ENCODE measurements at places on chromosomes 2 and 18.

GRCh38 chr2:137535897-137536296 lies 428.4 kb upstream of the HNMT start:
- DNase-seq, result no peak

DNA sequence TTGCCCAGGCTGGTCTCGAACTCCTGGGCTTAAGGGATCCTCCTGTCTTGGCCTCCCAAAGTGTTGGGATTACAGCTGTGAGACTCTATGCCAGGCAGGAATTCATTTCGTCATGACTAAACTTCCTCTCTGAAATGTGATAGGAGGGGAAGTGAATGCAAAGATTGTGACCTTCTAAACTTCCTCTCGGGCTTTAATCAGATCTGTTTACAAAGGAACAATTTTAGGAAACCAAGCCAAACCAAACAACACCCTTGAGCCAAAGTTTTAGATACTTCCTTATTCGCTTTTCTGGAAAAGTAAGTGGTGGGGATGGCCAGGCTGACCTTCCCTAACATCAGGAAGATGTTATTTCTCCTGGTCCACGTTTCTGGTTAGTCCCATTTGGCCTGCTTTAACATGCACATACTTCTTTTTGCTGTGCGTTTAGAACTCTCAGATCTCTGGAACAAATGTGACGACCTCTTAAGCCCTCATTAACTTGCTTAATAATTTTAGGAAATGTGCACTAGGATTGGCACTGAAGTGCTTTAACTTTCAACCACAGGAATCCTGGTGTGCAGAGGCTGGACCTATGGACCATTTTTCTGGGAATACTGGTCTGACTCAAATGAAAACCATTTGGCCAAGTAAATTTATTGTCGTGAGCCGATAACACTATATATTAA lies 33.2 kb upstream of the YES1 start:
- no peak for DNase-seq

DNA sequence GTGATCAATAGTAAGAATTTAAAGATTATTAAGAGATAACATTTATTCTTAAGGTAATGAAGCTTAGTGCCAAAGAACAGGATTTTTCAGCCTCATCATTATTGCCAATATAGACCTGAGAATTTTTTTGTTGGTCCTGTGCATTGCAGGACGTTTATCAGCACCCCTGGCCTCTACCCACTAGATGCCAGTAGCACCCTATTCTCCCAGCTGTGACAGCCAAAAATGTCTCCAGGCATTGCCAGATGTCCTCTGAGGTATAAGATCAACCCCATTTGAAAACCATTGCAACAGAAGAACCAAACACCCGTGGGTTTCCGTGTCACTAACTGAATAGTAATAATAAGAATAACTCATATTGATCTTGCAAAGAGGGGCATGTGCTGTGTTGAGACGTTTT lies 700.0 kb upstream of the SOX11 start:
- DNase-seq, result peak; percentile 26

DNA sequence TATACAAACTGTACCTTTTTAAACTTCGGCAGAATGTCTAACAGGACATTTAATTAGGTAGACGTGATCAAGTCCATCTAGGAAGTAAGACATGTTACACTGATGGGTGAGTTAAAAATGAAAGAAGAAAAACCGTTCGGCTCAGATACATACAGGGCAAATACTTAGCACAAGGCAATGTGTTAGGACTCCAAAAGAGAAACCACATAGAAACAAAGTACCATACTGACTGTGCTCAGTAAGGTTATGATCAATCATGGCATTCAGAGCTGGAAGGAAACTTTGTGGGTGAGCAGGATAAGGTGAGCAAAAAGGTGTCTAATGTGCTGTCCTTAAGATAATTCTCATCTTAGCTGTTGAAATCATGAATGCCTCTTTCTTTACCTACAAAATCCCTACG lies 211.9 kb downstream of the STK39 start:
- no peak for DNase-seq

DNA sequence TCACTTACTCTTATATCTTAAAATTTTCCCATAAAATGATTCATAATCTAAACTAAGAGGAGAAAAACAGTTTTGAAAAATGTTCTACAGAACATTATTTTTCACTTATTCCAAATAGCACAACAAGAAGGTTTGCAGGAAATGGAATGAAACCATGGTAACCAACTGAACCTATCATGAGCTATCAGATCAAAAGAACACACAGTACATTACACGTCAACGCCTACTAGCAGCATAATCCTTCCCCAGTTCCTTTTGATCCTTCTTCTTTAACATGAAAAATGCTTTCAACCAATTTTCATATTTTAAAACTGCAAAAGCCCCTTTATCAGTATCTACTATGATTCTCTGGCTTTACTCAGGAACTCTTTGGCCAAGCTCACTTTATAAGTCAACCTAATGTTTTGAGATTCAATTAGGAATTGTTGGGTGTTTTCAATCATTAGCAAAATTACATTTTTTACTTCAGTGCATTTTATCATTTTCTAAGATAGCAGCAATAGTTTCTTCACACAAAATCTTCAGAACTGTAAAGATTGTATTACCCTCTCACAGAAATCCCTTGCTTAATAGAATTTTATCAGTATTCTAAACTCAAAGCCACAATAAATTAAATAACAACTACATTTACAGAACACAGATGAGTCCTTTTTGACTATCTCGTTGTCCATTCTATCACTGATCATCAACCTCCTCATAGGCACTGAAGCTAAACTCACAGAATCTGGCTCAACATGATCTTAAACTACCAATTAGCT lies 102.5 kb downstream of the CHN1 start:
- peak; percentile 79 for DNase-seq

GRCh38 chr2:122545821-122546220 lies 790.4 kb downstream of the TSN start:
- no peak for DNase-seq

GRCh38 chr18:10441472-10441871 lies 13.0 kb upstream of the APCDD1 start:
- DNase-seq, result peak; percentile 84

Data from SK-N-DZ (cell line).